ENCODE measurements at places on chromosomes 7 and 10.

DNA sequence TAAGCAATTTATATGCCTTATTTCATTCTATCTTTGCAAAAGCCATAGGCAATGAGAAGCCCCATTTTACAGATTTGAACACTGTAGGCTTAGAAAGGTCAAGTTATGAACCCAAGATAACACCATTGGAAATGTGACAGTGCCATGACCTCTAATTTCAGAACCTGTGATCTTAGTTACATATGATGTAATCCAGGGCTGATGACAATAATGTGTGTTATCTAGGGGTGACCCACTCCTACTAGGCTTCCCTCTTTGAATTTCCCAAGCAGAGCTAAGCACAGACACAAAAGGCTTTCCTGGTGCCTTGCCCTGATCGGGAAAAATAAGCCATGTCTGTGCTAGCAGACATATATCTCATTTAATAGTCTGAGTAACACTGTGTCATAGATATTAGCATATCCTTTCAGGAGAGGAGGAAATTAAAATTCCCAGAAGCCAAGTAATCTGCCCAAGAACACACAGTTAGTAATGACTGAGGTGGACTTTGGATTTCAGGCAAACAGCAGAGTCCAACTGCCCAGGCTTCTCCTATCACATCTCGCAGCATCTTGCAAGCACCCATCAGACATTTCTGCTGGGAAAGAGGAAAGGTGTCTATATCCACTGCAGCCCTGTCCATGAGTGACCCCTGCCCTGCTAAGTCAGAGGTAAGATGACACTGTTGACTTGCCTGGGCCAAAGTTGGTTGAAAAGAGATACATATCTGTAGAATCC, 2.8 kb upstream of the TECTB start:
- peak; percentile 36 for DNase-seq

- no peak for DNase-seq
Measured at GRCh38 chr10:78473006-78473405, 439.3 kb downstream of the RPS24 start.

DNA sequence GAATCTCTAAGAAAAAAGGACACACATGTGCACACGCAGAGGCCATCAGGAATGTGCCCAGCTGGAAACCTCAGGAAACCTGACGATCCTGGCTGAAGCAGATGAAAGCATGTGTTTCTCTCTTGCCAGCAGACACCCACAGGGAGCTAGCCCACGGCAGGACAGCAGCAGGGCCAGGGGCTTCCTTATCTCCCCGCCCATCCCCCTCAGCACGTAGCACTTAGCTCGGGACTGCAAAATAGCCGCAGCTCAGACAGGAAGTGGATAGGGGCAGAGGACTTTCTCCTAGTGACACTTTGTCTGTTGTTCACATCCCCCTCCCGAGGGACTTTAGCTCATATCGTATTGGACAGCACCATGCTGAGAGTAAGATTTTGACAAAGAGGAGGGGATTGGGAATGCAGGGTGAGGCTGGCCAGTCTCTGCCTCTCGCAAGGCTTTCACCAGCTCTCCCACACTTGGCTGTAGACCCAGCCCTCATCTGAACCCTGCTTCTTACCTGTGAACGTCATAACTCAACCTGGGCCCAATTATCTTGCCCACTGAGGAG, 63.8 kb downstream of the MKI67 start:
- DNase-seq: no peak

DNA sequence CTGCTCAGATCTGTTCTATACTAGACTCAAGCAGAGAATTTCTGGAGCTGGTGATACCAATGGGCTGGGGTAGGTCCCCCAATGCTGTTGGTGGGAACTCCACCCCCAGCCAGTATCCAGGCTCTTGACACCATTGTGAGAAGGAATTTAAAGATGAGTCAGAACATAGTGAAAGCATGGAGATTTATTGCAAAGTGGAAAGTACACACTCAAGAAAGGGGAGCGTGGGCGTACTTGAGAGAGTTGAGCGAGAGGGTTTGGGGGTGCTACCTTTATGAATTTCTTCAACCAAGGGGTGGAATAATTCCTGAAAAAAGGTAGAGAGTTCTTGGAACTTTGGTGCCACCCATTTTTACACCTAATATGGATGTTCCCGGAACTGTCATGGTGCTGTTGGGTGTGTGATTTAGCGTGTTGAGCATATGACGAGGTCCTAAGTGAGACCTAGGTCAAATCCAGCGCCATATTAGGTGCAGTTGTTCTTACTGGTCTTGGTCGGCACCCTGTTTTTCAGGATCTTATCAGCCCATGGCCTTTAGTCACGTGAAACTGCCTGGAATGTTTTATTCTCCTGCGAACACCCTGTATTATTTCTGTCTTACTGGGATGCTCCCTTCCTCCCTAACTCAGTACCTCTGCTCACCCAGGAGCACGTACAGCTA, 122.0 kb upstream of the AHR start:
- DNase-seq: no peak

All from foreskin keratinocyte (primary cell).